ENCODE measurements at places on chromosomes 4 and X.

DNA sequence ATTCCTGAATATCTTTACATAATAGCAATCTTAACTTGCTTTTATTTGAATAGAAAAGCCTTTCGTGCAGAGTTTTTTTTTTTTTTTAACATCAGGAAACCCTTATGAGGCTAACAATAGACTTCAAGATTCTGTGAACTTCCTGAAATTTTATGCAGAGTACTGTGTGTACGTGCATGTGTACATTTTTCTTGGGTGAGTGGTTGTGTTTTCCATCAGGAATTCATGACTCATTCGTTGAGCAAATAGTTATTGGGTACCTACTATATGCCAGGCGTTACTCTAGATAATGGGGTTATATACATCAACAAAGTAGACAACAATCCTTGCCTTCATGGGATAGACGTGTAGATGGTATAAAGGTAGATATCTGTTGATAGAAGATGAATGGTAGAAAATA, 59.1 kb downstream of the MRPL1 start:
- peak; percentile 95 for DNase-seq

DNA sequence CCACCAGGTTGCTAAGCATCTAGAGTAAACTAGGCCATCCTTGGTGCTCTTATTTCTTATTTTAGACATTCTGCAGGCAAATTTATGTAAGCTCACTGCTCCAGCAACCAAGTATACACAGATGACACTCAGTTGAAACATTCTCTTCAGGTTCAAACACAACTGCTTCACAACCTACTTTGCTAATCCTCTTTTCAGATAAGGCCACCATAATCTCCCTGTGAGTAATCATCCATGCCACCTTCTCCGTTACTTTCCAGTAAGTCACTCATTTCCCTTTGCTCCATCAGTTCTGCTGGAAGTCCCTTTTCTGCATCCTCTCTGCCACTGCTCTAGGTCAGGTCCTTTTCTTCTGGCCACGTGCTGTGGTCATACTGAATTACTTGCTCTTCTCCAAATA, 120.2 kb upstream of the WDFY3 start:
- DNase-seq, result no peak

- DNase-seq, result no peak
Observed at GRCh38 chrX:68843992-68844391, 15.2 kb downstream of the EFNB1 start.

DNA sequence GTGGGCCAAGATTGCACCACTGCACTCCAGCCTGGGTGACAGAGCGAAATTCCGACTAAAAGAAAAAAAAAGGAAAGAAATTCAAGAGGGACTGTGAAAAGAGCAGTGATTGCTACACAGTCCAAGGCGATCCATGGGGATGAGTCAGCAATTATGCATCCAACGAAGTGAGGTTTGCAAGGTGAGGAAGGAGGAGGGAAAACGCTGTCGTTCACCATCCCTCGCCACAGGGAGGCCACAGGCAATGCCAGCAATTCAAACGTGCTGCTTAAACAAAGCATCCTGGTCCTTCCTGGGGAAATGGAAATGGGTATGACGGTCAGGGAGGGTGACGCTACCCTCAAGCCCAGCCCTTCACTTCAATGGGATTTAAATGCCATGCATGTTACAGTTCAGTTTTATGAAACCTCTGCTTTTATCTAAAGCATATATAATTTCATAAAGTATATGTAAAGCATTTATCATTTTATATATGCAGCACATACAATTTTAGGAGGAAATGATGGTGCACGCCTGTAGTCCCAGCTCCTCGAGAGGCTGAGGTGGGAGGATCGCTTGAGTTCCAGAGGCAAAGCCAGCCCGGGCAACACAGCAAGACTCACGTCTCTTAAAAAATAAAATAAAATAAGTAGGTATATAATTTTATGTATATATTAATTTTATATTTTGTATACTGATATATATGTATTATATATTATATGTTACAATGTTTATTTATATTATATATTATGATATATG, 108.7 kb downstream of the DHRSX start:
- DNase-seq, result peak; percentile 98

- DNase-seq, result no peak
Observed at GRCh38 chr4:101018836-101019235, 328.5 kb downstream of the PPP3CA start.

DNA sequence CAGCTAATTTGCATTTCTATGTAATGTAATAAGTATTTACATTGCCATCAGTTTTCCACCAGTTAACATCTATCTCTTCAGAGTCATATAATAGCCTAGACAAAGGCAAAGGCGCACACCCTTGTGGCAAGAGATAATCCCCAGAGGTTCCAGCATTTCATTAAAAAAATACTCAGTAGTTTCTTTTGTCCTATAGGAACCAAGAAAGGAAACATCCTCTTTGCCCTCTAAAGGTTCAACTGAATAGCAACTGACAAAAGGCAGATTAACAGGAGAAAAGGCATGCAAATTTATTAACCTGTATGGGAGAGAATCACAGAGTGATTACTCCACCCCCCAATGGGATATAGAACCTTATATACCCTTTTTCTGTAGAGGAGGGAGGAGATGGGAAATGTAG, 48.4 kb downstream of the MAGEB17 start:
- DNase-seq, result no peak

DNA sequence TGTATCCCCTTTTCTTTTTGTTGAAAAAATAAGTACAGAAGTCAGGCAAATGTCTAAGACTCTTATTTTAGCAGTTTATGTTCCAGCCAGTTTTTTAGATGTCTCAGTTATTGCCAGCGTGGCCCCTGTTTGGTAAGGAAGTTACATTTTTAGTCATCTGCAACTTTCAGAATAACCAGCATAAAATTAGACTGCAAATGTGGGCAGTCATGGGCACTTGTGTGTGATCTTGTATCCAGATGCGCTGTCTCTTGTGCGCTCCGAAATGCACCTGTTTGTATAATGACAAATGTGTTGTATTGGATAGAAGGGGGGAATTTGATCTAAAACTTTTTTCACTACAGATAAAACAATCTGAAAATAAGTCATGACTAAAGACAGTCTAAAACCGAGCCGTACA, 44.3 kb upstream of the CLCN4 start:
- DNase-seq, result no peak

DNA sequence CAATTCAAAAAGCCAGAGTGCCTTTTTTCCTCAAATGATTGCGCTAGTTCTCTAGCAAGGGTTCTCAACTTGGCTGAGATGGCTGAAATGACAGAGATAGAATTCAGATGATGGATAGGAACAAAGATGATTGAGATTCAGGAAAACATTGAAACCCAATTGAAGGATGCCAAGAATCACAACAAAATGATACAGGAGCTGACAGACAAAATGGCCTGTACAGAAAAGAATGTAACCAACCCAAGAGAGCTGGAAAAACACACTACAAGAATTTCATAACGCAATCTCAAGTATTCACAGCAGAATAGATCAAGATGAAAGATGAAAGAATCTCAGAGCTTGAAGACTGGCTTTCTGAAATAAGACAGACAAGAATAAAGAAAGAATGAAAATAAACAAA, 51.7 kb upstream of the MMAA start:
- no peak for DNase-seq

GRCh38 chr4:47747846-47748494, 89.9 kb downstream of the CORIN start:
- DNase-seq, result no peak

GRCh38 chr4:153181293-153181692, 22.9 kb upstream of the TRIM2 start:
- DNase-seq, result peak; percentile 49

- no peak for DNase-seq
Observed at GRCh38 chrX:155877288-155877687, 3.9 kb upstream of the VAMP7 start.

DNA sequence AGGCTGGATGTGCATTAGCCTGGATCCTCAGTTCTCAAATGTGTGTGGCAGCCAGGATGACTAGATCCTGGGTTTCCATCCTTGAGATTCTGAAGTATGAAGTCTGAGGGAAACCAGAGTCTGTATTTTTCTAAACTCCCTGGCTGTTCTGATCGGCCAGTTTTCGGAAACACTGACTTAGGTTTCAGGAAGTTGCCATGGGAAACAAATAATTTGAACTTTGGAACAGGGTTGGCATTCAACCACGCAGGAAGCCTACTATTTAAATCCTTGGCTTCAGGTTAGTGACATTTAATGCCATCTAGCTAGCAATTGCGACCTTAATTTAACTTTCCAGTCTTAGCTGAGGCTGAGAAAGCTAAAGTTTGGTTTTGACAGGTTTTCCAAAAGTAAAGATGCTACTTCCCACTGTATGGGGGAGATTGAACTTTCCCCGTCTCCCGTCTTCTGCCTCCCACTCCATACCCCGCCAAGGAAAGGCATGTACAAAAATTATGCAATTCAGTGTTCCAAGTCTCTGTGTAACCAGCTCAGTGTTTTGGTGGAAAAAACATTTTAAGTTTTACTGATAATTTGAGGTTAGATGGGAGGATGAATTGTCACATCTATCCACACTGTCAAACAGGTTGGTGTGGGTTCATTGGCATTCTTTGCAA, 67.6 kb downstream of the PDGFRA start:
- no peak for DNase-seq

- DNase-seq, result no peak
Observed at GRCh38 chrX:43718081-43718480, 62.0 kb downstream of the MAOA start.

- DNase-seq, result no peak
Observed at GRCh38 chr4:104719539-104720230, 225.0 kb upstream of the CXXC4 start.

- no peak for DNase-seq
Observed at GRCh38 chr4:138310498-138310897, 68.3 kb upstream of the SLC7A11 start.

GRCh38 chrX:132614297-132614696, 125.5 kb upstream of the MBNL3 start:
- no peak for DNase-seq

DNA sequence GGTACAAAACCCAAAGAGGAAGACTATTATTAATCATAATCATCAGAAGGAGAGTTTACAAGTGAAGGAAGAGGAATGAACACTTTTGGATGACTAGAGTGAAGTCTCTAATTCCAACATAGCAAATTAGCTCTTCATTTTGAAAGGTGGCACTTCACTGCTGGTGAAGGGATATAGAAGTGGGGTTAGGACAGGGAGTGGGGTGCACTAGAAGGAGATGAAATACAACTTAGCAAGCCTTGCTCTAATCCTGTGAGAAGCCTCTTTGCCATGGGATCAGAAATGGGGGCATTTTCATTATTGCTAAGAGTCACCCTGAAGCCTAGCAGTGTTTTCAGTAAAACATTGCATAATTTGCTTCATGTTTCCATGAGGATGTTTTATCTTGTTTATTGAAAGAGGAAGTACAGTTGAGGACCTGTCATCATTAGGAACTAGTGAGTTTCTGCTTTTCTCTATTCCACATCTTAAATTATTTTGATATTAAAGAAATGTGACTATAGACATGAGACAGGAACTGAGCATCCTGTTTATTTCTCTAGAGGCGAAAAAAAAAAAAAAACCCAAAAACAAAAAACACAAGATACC, 9.3 kb upstream of the GRPR start:
- DNase-seq, result no peak

DNA sequence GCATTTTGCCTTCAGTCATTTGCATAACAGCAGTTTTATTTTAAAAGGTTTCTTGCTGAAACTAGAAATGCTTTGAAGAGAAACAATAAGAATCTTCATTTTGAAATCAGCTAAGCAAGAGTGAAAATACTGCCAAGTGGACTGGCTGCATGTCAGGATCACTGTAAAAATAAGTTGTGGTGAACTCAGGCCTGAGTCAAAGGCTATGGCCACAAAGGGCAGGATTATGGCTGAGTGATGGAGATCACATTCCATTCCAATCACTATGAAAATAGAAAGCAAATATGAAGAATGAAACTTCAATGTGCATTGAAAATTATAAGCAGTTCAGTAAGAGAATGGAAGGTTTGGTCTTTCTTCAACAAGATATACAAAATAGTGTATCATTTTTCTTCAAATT, 224.5 kb downstream of the PCDH18 start:
- DNase-seq, result peak; percentile 69
